CD4-positive, alpha-beta T cell treated with Interleukin-17A for 1 hour (primary cell): ENCODE measurements at places on chromosomes 1 and 21.

- DNase-seq, result peak; percentile 73
Observed at GRCh38 chr1:115052454-115053083, 22.9 kb downstream of the TSHB start.

- no peak for DNase-seq
Observed at GRCh38 chr1:71304125-71304524, 223.3 kb upstream of the ZRANB2 start.

DNA sequence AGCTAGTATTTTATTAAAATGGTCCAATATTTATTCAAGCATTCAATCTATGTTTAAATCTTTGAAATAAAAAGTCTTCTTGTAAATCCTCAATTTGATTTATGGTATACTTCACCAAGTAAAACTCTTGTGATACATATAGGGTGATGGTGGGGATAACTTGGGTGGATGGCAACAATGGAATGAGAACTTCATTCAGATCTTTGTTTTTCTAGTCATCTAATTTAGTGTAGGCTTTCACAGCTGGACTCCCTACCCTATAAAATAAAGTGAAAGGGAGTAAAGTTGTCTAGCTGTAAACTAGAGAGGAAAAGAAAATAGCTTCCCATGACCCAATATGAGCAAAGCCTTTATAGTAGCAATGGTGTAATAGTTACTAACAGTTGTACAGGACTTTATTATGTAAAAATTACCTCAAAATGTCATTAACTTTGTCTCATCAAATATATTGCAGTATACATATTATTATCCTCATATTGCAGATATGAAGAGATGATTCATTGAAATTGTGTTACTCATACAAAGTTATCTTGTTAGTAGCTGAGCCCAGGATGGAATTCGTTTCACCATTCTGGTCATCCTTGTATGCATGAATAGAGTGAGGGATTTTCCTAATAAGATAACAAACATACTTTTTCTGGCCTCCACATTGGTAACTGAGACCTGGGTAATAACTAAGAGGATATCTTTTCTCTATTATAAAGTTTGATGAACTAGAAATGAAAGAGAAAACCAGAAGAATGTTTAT, 1377.7 kb upstream of the ADGRL4 start:
- DNase-seq, result no peak

DNA sequence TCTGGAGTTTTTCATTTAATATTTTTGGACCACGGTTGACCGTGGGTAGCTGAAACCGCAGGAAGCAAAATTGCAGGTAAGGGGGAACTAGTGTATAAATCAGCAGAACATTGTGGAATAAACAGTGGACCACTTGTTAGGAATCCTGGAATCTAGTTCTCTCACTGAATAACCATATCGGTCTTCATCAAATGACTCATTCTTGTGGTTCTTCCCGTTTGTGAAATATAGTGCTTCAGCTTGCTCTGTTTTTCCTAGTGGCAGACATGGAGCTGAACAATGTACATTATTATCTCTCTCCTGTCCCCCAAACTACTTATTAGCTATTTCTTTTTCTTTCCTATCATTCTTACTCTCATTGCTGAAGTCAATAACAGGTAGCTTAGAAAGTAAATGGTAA, 61.9 kb downstream of the HSPA13 start:
- no peak for DNase-seq

DNA sequence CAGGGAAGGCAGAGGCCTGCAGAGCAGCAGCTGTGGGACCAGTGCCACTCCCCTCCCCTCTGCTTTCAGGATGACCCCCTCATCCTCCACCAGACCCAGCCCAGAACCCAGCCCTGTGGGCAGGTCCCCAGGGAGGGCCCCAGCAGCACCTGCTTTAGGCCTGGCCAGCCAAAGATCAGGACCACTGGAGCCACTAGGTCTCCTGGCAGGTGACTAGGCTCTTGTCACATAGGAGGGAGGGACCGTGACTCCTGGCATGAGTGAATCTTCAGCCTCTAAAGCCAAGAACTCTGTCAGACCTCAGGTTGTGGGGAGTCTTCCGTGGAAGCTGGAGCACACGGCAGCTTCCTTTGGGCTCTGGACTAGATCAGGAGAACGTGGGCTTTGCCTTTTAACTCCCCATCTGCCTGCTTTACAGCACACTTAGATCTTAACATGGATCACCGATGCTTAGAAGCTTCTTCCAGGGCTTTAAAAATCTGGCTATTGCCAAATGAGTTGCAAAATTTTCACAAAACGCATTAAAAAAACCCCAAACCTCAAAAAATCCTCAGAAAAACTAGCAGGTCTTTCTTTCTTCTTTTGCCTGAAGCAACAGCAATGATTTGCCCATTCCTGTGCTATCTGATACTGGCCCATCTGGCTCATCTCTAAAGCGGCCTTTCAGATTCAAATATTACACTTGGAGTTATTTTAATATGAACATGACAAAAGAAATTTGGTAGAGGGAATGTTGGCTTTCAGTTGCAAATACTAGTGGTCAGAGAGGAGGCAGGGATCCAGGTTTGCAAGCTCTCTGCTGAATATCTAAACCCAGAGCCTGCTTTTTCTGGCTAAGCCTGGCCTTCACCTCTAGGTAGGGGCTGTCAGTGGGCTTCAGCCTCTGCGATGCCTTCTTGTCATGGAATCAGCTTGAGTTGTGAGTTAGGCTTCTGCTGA, 235.2 kb downstream of the SDCCAG8 start:
- no peak for DNase-seq

DNA sequence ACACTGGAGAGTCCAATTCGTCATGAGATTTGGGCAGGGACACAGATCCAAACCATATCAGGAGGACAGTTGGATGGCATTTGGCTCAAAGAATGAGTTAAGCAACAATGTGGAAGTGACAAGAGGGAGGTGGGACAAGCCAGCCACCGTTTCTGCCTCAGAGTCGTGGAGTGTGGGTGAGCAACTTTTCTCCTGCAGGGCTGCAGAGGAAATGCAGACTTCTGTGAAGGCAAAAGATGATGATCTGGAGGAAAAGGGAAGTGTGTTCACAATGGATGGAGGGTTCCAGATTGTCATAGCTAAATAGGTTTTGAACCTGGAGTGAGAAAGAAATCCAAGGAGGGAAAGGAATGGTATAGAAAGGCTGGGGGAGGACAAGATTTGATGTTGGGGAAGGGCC, 16.4 kb upstream of the KANK4 start:
- no peak for DNase-seq

DNA sequence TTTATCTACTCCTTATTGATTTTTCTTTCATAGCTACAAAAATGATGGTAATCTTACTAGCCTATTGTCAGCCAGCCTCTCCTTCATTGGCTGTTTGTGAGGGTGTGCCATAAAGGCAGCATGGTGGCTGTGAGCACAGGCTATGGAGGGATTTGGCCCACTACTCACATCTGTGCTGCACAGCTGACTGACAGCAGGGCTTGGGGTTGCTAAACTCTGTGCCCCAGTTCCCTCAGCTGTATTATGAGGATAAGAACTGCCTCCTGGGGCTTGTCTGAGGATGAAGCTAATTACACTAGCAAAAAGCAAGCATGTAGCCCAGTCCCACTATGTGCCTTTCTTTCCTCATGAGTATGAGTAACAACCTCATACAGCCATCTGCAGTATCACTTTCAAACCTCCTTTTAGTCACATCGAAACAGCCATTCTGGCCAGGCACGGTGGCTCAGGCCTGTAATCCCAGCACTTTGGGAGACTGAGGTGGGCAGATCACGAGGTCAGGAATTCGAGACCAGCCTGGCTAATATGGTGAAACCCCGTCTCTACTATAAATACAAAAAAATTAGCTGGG, 66.2 kb downstream of the COQ8A start:
- no peak for DNase-seq

DNA sequence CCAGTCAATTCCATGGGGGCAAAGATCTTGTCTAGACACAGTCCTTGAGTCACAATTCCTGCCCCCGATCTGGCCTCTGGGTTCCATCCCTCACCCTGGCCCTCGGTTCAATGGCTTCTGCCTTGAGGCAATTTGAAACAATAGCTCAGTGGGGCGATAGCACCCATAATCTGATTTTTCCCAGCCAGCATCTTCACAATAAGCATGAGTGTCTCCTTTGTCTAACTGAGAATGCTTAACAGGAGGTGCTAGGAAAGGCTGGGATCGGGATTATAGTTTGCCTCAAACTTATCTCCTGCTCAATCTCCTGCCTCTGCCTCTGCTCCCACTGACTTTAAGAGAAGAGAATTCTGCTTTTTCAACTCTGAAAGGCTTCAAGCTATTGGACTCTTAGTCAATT, 293.9 kb upstream of the PROX1 start:
- no peak for DNase-seq

GRCh38 chr1:243554686-243555085, 295.4 kb downstream of the AKT3 start:
- no peak for DNase-seq

DNA sequence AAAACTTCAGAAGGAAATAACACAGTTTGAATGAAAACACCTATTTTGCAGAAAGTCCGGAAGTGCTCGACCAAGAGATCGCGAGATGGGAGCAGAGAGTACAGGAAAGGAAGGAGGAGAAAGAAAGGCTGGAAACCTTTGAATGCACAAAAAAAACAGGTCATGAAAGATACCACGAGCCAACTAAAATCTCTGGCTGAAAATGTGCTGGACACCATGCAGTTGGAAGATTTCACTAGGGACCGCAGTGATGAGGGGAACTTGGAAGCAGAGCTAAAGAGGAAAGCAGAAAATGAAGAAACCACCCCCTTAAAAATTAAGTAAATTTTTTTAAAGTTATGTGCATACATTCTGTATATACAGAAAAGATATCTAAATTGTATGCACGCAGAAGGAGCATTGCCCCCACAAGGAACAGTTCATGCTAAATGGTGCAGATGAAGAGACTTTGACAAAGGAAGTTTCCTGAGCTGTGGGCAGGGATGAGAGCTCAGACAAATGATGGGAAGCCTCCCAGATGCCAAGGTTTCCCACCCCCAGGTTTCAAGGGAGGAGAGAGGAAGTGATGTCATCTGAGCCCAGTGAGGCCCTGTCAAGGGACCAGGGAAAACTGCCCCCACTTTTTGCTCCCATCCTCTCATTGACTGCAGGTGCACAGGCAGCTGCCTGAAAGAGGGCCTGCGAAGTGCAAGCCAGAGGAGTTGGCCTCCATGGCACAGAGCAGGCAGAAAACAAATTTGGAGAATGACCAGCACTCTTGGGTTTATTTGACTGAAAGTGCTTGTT, 52.5 kb downstream of the ETS2 start:
- no peak for DNase-seq

- no peak for DNase-seq
Observed at GRCh38 chr1:246527402-246528088, 20.5 kb upstream of the SMYD3 start.

GRCh38 chr1:30599721-30600120, 123.7 kb downstream of the MATN1 start:
- no peak for DNase-seq

- no peak for DNase-seq
Observed at GRCh38 chr1:111943846-111944749, 45.4 kb downstream of the KCND3 start.

- DNase-seq, result no peak
Observed at GRCh38 chr1:222071387-222071786, 329.5 kb upstream of the DUSP10 start.

DNA sequence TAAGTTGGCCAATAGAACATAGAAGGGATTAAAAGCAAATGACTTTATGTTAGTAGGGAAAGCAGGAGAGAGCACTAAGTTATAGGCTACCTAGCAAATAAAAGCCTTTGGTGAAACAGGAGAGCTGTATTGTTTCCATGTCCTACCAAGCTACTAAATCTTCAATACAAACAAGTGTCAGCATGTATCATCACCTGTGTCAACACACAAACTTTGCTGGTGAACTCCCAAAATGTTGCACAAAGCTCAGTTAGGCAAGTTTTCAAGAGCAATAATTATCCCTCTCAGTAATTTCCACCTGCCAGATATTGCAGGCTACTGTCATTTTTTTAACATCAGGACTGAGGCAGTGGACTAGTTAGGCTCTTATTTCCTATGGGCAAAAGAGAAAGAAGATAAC, 77.7 kb upstream of the ADAM30 start:
- no peak for DNase-seq

DNA sequence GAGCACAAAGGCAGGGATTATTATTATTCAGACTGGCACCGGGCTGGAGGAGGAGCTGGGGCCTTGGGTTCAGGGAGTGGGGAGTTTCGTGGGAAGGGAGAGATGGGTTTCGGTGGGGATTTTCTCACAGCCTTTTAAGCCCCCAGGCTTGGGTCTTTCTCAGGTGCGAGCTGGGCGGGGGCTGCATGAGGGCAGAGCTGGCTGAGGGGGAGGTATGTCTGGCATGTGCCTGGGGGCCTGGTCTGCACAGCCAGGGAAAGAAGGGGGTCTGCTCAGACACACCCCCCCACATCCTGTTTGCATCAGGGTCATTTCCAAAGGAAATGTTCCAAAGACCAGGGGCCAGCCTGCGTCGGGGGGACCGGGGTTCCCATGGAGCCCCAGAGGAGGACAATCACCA, 21.6 kb downstream of the GRHL3 start:
- DNase-seq, result no peak

GRCh38 chr1:183239793-183240525, 53.9 kb downstream of the LAMC2 start:
- no peak for DNase-seq

DNA sequence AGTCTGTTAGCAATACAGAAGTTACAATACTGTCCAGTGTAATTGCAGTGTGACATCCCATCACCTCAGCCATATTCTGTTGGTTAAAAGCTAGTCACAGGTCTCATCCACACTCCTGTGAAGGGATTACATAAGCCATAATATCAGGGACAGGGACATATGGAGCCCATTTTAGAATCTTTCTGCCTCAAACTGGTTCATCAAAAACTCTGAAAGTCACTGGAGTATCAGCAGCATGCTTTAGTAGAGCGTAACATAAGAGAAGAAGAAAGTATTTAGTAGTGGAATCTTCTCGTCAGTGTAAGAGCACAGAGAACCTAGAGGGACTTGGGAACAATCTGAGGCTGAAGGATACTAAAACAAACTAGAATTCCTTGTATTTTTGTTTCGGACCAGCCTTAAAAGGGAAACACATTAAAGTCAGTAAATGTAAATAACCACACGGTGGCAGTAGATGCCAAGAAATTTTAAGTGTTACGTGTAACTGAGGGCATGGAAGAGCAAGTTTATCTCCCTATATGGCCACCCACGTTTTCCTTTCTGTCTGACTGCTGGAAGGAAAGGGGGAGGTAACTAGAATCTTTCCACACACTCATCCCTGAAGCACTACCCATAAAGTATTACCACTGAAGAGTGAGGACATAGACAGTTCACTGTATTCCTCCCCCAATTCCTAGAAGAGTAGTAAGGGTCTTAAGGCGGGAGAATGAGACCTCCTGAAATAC, 41.6 kb upstream of the AGL start:
- DNase-seq, result peak; percentile 74
